Stimulated activated memory B cell treated with anti-CD40 and anti-IgM and Interleukin-4, amounts not matched to agents 10 μg/mL and 1 μg/mL and 100 μg/mL, for 72 hours (primary cell): ENCODE measurements at places on chromosomes 7 and 10.

- ATAC-seq = no peak
Measured at GRCh38 chr10:86972613-86973380, 4.5 kb downstream of the ADIRF start.

GRCh38 chr10:61939902-61940301 is 38.4 kb downstream of the ARID5B start:
- ATAC-seq = peak; percentile 49

GRCh38 chr7:2808891-2809665 is 35.0 kb downstream of the GNA12 start:
- ATAC-seq = peak; percentile 92

- ATAC-seq = no peak
Measured at GRCh38 chr7:43716598-43716997, 12.7 kb downstream of the COA1 start.

GRCh38 chr10:11908536-11908935 is 85.4 kb downstream of the PROSER2 start:
- ATAC-seq = no peak

GRCh38 chr10:84398696-84399095 is 70.3 kb downstream of the CCSER2 start:
- ATAC-seq = no peak

- no peak for ATAC-seq
Measured at GRCh38 chr7:155998328-155998691, 186.0 kb upstream of the SHH start.

- no peak for ATAC-seq
Measured at GRCh38 chr10:1569208-1569607, 168.1 kb downstream of the ADARB2 start.

DNA sequence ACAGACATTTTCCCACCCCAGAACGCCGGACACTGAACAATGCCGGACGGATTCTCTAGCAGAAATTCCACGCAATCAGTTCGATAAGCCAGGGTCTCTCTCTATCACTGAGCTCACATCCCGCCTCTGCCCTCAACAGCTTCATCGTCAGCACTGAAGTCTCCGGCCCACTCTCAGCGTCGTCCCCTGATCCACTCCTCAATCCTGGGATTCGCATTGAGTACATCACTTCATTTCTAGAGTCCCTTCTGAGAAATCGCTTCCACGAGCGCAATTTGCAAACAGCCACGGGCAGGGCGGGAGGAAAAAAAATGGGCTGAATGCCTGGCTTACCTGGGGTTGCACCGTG is 365 bp downstream of the YME1L1 start:
- no peak for ATAC-seq

DNA sequence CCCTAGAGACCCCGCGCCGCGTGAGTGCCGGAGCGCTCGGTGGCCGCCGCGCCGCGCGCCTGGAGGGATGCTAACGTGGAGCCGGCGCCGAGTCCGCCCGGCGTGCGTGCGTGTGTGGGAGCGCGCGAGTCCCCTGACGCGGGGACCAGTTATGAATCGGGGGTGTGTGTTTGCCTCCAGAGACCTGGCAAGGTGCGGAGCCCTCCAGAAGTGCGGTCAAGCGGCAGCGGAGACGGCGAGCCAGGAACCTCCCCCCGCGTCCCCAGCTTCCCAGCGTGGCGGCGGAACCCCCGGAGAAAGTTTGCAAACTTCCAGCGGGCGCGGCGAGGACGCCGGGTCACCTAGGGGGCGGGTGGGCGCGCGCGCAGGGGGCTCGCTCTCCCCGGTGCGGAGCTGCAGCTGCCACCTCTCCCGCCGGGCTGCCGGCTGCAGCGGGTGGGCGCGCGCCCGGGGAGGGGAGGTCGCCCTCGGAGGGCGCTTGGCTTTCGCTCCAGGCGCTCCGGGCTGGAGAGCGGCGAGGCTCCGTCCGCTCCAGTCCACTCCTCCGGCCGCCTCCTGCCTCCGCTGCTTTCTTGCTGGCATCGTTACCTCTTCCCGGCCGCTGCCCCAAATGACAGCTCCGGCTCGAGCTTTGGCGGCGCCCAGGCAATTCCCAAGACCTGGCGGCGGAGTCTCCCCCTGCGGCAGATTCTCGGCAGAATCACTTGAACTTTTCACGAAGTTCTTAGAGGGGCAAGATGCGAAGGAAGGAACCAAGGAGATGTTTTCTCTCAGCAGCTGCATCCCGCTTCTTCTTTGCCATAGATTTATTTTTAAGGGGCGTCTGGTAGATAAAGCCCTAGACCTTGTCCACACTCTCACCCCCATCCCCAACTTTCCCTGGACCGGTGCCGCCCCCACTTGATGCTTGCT is 2.3 kb upstream of the CREB5 start:
- peak; percentile 49 for ATAC-seq

DNA sequence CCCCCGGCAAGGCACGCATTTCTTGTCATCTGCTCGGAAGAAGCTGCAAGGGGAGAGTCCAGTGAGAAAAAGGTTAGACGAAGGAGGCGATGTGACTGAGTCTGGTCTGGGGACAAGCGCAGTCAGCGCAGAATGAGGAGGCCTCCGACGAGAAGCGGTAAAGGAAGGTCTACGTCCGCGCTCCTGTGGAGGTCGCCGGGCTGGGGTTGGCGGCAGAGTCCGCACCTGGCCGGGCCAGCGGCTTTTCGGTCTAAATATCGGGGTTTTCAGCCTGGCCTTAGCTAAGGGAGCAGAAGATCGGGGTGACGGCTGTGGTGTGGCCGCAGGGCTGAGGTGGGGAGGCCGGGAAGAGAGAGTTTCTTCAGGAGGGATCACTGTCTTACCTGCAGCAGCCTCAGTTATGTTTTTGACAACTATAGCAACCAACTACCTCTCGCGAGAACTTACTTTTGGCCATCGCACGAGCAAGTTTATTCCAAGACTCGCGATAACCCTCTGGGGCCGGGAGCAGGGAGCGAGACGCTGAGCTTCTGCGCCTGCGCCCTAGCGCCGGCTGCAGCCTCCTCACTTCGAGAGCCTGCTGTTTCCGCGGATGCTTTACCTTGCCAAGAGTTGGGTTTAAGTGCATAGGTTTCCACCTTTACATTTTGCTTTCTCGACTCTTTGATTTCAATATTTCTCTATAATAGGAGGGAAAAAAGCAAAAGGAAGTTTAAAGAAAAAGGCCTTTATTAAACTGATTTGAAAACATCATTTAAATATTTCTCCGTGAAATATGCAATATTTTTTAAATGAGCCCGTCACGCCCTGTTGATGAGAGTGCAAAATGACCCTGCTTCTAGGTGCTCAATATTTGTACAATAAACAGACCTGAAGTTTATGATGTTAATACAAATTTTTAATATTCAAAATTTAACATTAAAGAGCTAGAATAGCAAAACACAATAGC is at the start of gene CFAP70:
Gene CFAP70, minus strand, starts transcription at position 534 of the 949 bp plus-strand sequence. CDS start 4,068 bp downstream, outside the sequence.
- ATAC-seq = peak; percentile 96

GRCh38 chr10:60893231-60893630 is 50.8 kb downstream of the RHOBTB1 start:
- ATAC-seq = no peak

DNA sequence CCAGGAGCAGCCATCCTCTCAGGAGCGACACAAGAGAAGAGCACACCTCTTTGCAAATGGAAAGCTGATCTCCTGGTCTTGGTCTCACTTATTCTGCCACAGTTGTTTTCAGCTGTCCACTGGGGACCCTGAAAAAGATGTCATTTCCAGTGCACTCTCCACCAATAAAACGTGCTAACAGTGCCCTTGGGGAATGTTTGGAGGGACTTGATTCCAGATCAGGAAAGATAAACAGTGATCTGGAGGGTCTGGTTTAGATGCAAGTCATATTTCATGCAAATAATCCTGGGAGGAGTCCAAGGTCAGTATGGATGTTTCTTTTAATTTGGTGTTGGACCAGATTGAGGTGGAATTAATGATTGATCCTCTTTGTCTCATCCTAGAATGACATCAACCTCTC is 185.0 kb downstream of the CREB5 start:
- ATAC-seq = no peak

- no peak for ATAC-seq
Measured at GRCh38 chr7:84997626-84998025, 189.2 kb downstream of the SEMA3D start.

DNA sequence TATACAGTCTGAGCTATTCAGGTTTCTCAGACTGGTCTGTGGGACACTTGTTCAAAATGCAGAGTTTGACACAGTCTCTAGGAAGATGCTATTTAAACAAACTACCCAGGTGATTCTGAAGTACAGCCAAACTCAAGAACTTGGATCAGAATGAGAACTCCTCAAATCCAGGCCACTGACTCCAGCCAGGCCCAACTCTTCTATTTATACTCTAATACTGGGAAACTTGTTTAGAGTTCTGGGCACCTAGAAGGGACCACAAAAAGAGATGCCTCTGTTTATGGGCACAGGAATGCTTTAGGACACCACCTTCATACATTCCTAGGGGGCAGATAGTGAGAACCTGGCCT is 40.1 kb upstream of the ADD3 start:
- no peak for ATAC-seq

GRCh38 chr10:21532694-21533466 is 1.2 kb upstream of the MLLT10 start:
- no peak for ATAC-seq

DNA sequence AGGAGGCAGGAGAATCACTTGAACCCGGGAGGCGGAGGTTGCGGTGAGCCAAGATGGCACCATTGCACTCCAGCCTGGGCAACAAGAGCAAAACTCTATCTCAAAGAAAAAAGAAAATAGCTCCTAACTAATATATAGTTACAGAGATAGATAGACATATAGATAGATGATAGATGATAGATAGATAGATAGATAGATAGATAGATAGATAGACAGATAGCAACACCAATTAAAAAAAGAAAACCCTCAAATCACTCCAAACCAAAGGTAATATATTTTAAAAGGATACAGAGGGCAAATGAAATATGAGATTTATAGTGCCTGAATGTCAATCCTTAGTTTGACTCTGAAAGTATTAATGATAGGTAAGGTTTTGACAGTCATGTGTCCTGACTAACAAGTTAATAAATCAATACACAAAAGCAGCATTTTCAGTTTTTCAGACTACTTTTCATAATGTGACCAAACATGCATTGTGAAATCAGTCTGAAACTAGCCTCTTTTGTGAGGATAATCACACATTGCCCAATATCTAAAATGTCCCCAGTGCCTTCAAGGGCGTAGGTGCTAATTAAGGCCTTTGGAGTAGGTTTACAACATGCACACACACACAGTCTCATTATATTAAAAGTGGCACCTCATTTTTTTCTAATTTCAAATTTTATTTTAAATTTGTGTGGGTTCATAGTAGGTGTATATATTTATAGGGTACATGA is 61.2 kb downstream of the BPGM start:
- ATAC-seq = no peak

DNA sequence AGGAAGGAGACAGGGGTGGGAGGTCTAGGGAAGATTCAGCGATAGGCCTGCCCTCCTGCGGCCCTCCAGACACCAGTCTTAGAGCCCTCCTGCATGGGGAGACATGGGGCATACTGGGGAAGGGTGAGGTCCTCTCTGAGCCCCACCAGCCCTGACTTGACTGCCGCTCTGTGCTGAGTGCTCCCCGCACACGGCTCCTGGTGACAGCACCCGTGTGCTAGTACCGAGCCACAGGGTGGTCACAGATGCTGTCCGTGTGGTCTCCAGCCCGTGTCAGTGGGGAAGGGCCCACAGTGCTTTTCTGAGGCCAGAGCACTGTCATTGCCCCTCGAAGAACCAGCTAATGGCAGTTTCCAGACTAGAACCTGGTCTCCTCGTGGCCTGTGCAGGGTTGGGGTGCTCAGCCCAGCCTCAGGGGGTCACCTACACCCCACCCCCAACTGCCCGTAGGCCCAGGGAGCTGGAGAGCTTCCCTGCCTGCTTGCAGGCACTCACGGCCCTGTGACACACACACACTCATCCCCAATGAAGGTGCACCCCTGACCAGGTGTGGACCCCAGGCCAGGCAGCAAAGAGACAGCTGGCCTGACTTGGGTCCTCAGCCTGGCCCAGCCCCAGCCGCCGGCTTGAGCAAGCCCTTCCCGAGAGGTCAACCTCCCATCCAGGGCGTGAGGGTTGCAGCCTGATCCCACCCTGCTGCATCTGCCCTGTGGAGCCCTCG is 86.0 kb upstream of the RET start:
- ATAC-seq = no peak

- ATAC-seq = no peak
Measured at GRCh38 chr7:84251277-84251781, 56.7 kb upstream of the SEMA3A start.

- no peak for ATAC-seq
Measured at GRCh38 chr7:65971021-65971420, 11.0 kb downstream of the GUSB start.

GRCh38 chr10:3639546-3639945 is 145.5 kb downstream of the KLF6 start:
- no peak for ATAC-seq

GRCh38 chr10:623477-624311 is 65.8 kb downstream of the DIP2C start:
- no peak for ATAC-seq

DNA sequence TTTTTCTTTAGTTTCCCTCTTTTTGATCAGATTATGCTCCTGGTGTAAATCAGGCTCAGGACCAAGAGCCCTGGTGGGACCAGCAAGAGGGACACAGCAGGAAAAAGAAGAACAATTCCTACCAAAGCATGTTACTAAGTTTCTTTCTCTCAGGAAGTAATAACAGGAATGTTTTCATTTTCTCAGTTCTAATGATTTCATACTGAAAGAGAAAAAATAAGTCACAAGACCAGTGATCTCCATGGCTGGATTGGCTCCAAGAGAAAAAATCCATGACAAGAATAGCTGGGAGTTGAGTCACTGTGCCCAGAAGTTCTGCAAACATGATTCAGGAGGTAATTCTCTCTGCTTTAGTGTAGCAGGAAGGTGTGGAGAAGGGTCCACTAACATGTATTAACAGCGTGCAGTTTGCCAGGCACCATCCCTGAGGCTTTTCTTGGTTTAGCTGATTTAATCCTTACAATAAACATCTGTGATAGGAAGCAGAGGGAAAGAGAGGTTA is 23.8 kb upstream of the IFIT2 start:
- no peak for ATAC-seq

DNA sequence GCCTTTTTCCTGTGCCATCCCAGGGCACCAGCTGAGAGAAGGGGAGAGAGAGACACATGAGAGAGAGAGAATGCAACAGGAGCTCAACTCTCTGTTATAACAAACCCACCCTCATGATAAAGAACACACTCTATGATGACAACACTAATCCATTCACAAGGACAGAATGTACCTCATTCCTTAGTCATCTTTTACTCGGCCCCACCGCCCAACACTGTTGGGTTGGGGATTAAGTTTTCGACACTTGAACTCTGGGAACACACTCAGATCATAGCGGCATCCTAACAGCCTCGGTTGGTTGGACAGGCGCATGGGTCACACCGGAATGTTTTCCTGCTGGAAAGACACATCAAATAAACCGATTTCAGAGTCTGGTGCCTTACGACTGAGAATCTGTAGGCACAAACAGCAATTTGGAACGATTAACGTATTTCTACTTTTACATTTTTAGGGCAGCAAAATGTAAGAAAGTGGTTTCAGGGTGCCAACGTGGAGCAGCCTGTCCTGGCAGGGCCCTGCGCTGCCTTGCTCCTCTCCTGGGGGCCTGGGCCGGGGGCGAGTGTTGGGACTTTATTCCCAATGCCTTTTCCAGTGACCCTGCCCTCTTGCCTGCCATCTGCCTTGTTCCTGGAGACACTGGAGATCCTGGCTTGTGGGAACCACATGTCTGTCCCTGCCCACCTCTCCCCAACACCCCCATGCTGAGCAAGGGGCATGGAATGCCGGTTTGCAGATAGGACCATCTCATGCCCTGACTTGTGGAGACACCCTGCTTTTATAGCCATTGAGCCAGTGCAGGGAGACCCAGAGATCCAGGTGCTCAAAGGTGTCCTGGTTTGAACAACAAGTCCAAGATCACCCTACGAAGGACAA is 287.0 kb downstream of the TCERG1L start:
- ATAC-seq = no peak
